CD4-positive, alpha-beta T cell treated with Interleukin-17A for 1 hour (primary cell): ENCODE measurements at places on chromosomes 7 and 10.

GRCh38 chr7:134701272-134701671 lies 54.6 kb downstream of the BPGM start:
- peak; percentile 56 for DNase-seq

DNA sequence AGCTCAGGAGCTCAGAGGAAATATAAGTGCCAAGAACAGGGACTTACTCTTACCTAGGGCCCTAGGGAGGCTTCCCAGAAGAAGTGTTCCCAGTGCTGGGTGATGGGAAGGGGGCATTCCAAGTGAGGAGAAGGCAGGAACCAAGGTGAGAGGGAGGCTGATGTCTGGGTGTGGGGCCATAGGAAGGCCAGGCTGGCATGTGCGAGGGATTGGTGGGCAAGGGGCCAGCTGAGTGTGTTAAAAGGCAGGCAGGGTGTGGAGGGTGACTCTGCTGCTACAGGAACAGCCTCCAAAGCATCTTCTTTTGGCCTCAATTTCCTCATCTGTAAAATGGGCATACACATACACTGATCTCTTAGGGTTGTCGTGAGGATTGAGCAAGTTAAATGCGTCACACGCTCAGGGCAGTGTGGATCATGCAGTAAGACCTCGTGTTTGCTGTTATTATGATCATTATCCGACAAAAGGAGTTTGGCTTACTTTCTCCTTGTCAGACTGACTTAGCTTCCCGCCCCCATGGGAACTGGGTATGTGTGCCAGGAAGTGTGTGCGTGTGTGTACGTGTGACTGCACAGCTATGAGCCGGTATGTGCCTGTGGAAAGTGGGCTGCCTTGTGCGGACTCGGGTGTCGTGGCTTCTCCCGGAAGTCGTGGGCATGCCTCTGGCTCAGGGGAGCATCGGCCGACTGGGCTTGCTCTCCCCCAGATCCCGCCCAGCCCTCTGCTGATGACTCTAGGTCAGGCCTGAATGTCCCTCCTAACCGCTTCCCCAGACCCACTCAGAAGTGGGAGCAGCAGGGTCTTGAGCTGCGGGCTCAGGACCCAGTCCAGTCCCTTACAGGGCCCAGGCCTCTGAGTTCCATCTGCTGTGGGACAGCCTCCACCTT lies 59.6 kb downstream of the NEURL1 start:
- DNase-seq, result no peak

- DNase-seq, result no peak
These were observed 166.2 kb upstream of the SP8 start for GRCh38 chr7:20952916-20953315.

- DNase-seq, result no peak
These were observed 293.9 kb downstream of the CAMK1D start for GRCh38 chr10:12643279-12643678.

GRCh38 chr7:84529480-84530205 lies 335.1 kb upstream of the SEMA3A start:
- DNase-seq, result no peak

DNA sequence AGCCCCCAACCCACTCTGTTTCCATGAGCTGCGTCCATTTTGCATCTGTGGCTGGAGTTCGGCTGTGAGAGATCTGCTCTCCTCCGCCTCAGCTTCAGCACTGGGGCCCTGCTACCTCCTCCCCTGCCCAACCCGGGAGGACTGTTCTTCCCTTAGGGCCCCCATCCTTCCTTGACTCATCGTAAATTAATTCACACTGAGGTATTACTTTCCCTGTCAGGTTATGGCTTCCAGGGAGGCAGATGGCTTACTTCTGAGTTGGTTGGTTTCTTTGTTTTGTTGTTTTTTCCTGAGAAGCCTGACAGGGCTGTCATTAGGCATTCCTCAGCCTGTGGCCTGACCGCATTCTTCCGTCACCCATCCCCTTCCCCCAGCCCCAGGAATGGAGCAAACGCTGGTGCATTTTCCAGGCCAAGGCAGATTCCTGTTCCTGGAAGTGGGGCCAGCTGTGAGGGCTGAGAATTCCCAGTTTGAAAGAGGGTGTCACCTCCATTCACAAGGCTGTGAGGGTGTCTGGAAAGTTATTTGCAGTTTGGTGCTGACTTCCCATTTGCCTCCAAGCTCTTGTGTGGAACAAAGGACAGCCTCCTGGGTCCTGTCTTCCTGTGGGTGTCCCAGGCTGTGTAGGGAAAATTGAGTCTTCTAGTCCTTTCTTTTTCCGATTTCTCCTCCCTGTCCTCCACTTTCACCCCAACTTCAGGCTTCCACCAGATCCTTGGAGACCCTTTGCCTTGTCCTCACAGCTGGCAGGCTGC lies 11.7 kb downstream of the CPA5 start:
- DNase-seq, result no peak

DNA sequence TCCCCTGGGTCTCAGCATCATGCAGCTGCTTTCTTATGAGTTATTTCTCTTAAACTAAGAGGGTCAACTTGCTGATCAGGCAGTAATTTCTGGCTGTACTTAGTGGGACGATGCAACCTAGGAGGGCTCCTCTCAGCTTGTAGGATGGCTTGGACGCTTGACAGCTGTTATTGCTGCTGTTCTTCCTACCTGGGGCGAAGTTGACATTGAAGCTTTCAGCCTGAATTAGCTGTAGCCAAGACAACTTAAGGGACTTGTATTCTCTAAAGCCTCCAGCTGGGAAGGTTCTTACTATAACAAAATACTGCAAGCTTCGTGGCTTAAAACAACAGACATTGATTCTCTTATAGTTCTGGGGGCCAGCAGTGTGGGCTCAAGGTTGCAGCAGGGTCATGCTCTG lies 224.9 kb downstream of the ACTR3B start:
- no peak for DNase-seq

DNA sequence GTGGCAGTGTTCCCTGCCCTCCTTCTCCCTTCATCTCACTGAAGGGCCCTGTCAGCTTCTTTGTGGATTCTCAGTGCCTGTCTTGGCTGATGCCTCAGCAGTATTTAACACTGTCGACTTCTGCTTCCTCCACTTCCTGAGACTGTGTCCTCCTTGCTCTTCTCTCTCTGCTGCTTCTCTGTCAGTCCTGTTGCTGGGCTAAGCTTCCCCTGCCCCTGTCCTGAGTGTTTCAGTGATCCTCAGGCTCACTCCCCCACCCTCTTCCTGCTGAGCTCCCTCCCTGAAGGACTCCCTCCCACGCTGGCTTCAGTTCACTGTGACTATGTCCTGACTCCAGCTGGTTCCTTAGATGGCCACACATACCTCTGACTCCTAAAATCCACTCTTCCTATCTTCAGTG lies 64.9 kb downstream of the CREM start:
- no peak for DNase-seq

- DNase-seq, result no peak
These were observed 233.6 kb downstream of the COBL start for GRCh38 chr7:51082940-51083533.
